Brain pericyte (primary cell): ENCODE measurements at places on chromosomes 2 and 18.

GRCh38 chr2:42116195-42117181, 52.7 kb upstream of the EML4 start:
- no peak for DNase-seq

DNA sequence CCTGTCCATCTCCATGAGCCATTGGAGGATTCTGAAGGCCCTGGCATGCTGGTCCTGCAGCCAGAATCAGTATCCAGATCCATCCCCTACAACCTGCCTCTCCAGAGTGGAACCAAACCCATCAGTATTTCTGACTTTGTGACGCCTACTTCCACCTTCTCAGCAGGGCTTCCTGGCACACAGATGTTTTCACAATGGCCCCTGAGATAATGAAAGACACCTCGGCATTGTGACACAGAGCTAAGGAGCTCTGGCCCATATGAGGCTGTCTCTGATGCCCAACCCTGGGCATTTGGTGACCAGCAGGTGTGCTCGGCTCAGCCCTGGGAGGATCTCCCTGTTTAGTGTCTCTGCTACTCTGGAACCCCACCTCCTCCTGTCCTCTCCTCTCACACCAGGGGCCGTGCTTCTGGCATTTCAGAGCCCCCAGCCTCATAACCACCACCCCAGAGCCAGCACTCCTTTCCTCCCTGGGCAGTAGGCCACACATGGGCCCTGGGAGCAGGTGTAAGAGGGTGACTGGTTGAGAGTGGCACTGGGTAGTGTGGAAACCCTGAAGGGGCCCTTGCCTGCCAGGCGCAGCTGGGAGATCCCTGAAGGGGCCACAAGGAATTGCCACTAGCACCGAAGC, 38.2 kb downstream of the FOSL2 start:
- DNase-seq: no peak

DNA sequence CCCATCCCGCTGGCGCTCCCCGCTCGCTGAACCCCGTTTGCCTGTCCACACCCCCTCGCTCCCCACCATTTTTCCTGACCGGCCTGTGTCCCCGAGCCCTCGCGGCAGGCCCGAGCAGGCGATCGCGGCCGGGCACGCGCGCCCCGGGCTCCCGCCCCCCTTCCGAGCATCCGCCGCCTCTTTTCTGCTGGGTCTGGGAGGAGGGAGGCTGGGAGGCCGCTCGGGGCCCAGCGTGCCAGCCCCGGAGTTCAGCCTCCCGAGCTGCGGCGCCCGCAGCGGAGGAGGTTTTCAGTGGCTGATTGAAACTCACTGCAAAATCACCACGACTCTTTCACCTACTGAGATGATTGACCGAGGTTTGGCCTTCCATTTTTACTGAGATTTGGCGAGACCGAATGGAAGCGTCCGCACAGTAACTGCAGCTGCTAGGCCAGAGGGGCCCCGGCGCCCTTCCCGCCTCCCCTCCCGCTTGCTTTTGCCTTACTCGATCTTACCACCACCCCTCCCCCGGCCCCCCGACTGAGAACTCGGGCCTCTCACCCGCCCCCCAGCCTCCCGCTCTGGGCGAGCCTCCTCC, 4.8 kb downstream of the SOX11 start:
- no peak for DNase-seq

DNA sequence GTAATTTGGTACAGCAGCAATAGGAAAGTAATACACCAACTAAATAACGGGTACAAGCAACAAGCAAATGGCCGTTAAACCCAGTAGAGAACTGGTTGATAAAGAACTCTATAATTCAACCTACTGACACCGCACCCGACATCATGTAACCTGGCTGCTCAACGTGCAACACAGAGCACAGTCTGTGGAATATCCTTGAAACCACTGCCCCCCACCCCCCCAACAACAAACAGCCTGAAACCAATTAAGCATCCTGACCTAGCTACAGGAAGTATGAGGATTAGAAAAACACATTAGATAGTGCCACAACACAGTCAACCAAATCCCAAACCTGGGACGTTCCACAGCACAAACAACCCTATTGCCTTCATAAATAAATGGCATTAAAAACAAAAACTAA, 23.5 kb downstream of the HDLBP start:
- no peak for DNase-seq

DNA sequence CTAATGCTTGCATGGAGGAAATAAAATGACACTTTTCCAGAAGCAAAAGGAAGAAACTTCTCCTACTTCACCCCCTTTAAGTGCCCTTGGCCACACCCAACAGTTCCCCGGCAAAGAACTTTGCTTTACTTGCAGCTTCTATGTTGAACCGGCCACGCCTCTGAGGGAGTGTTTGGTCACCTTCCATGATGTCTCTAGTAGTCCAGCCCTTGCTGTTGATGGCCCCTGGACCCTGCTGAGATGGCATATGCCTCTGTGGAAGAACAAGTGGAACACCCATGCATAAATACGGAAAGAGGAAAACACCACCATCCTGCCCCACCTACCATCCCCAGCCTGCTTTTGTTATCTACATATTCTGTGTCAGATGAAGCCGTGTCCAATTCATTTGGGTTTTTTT, 218.3 kb upstream of the POU3F3 start:
- no peak for DNase-seq

GRCh38 chr2:187390891-187391290, 57.2 kb downstream of the CALCRL start:
- DNase-seq: no peak

DNA sequence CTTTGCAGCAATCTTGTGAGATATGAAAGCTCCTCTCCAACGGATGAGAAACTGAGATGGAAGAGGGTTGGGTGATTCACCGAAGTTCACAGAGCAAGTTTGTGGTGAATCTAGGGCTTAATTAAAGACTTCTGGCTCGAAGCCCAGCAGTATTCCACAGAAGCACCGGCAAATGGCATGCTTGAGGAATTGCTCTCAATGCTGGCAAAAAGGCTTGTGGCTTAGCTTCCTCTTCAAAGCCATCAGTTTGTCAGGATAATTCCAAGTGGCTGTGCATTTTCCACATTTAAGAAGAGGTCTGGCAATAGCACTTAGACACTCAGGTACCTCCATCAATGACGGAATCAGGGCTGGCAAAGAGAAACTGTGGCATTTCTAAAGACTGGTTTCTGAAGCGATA, 98.7 kb upstream of the SLC66A3 start:
- no peak for DNase-seq

GRCh38 chr2:191200910-191201309, 44.3 kb upstream of the MYO1B start:
- no peak for DNase-seq
